Lung (tissue), 17 donors: ENCODE measurements at places on chromosomes 3 and 15. TPM values are rescaled to one million over a fixed set of nuclear protein-coding genes. Genes with fewer than 3 reads are reported as not detected.

The ZBTB47 gene
- 34.1 TPM for total RNA-seq

The PRR23B gene
- not detected for total RNA-seq

The AP3B2 gene
- 0.94 TPM for total RNA-seq

The ZNF774 gene
- 4.9 TPM for total RNA-seq

The ADAMTS7 gene
- total RNA-seq: 7.1 TPM

The GPR62 gene
- total RNA-seq: not detected

The TGM5 gene
- total RNA-seq: not detected

The UBE3A gene
- total RNA-seq: 100.0 TPM

The TMEM62 gene
- 25.0 TPM for total RNA-seq

The RASGRP1 gene
- total RNA-seq: 7.5 TPM

The PLCB2 gene
- total RNA-seq: 76.7 TPM

The LNP1 gene
- total RNA-seq: 3.3 TPM

The MFGE8 gene
- 135 TPM for total RNA-seq

The CD96 gene
- total RNA-seq: 3.0 TPM

The GPR27 gene
- 1.8 TPM for total RNA-seq

The MON1A gene
- 7.0 TPM for total RNA-seq

The SFMBT1 gene
- 15.5 TPM for total RNA-seq

The GPR156 gene
- 0.67 TPM for total RNA-seq

The C3orf20 gene
- 0.14 TPM for total RNA-seq

The CHRNA7 gene
- total RNA-seq: 2.7 TPM

The FAM43A gene
- 13.3 TPM for total RNA-seq

The SPTSSB gene
- not detected for total RNA-seq

The CPOX gene
- total RNA-seq: 14.0 TPM

The ADAMTS9 gene
- total RNA-seq: 46.2 TPM

The WNT7A gene
- total RNA-seq: 2.0 TPM

The GUCA1C gene
- total RNA-seq: not detected

The CPN2 gene
- not detected for total RNA-seq

The DNAJA4 gene
- total RNA-seq: 42.7 TPM

The SHQ1 gene
- total RNA-seq: 25.0 TPM

The DAZL gene
- not detected for total RNA-seq

The DGKG gene
- 10.6 TPM for total RNA-seq

The CHCHD6 gene
- 22.6 TPM for total RNA-seq

The DPPA4 gene
- total RNA-seq: 1.8 TPM

The SLC22A13 gene
- total RNA-seq: 0.64 TPM

The UROC1 gene
- total RNA-seq: 0.09 TPM

The ITIH1 gene
- total RNA-seq: 0.34 TPM

The PCOLCE2 gene
- 2.8 TPM for total RNA-seq

The LINGO1 gene
- 5.1 TPM for total RNA-seq

The CSPG5 gene
- total RNA-seq: 10.4 TPM

The BCHE gene
- 4.1 TPM for total RNA-seq

The ZNF662 gene
- 8.7 TPM for total RNA-seq

The CHRNB4 gene
- not detected for total RNA-seq

The LXN gene
- total RNA-seq: 32.3 TPM

The NCKIPSD gene
- 22.0 TPM for total RNA-seq

The U2SURP gene
- total RNA-seq: 59.2 TPM

The RNF111 gene
- 52.0 TPM for total RNA-seq

The FOXL2NB gene
- not detected for total RNA-seq
